ENCODE measurements at places on chromosomes 7 and 10.

GRCh38 chr7:64802699-64803098 is 8.5 kb downstream of the ZNF138 start:
- DNase-seq, result no peak

DNA sequence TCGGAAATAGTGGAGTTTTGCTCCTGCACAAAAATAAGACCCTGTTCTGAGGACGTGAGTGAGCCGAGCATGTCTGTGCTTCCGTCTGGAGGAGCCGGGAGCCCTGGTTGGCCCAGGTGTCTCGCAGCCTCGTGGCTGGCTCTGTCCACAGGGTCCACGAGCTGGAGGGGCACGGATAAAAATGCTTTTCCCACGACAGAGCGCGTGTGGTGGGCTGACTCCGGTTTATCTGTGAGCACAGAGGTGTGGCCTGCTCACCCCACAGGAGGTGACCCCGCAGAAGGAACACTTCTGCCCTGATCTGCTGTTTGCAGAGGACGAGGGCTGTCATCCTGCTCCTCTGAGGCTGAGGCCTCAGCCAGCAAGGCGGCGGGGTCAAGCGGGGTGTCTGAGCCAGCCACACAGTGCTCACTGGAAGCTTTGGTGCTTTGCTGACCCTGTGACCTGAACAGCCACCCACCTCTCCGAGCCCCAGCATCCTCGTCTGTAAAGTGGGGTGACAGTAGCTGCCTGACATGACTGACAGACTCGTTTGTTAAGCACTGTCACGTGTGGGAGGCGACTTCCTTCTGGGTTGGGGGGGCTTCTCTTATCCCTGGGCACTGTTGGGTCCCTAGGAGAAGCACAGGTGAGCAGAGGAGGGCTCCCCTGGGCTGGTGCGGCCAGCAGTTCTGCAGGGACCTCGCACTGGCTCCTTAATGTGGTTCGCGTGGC is 162.5 kb downstream of the DNAJB6 start:
- DNase-seq, result no peak

DNA sequence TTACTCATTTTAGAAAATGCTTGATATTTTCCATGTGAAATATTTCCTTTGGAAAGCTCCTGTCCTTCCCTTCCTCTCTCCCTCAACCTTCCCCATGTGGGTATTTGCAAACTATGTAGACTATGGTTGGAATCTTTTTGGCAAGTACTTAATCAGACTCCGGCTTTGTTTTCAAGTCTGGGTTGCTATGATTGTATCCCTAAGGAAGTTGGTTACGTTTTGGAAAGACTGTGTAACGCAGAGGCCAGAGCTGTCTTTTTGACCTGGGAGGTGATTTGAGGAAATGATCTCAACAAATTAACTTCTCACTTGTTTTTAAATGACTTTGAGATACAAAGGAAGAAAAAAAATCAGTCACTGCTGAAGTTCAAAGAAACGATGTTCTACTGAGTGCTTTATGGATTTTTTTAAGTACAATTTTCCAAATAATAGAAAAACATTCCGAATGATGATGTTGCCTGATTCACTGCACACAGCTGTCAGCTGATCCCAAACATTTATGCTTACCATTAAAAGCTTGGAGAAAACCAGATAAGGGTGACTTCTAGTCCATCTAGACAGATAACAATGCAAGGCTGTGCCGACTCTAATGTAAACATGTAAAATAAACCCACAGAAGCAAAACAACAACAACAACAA is 145.5 kb upstream of the CELF2 start:
- no peak for DNase-seq

- DNase-seq, result no peak
Observed at GRCh38 chr7:80216996-80217842, 82.6 kb downstream of the GNAI1 start.

GRCh38 chr7:159114096-159114495 is 30.6 kb downstream of the VIPR2 start:
- no peak for DNase-seq

Measured in OCI-LY7 (cell line).